ENCODE measurements at places on chromosomes 4 and X. TPM values are rescaled to one million over a fixed set of nuclear protein-coding genes. Genes with fewer than 3 reads are reported as not detected.
A peak's percentile ranks its signal among the peaks of the same experiment; 100 is the strongest.

The TMSB15C gene
- 1.2 TPM for total RNA-seq

The ADAM29 gene
- 0.64 TPM for total RNA-seq

The PALLD gene
- 252 TPM for total RNA-seq

The PSAPL1 gene
- 0.05 TPM for total RNA-seq

The PAGE5 gene
- total RNA-seq = 11.1 TPM

The TLR6 gene
- 1.0 TPM for total RNA-seq

The TRPC3 gene
- 1.5 TPM for total RNA-seq

The SPATA4 gene
- total RNA-seq = 0.68 TPM

The SPANXC gene
- not detected for total RNA-seq

The EMCN gene
- total RNA-seq = 15.3 TPM

The TNIP3 gene
- not detected for total RNA-seq

- no peak for DNase-seq
Observed at GRCh38 chrX:136635235-136635634, 12.7 kb upstream of the CD40LG start.

- DNase-seq = no peak
Observed at GRCh38 chr4:60116592-60116991, 1083.5 kb upstream of the ADGRL3 start.

DNA sequence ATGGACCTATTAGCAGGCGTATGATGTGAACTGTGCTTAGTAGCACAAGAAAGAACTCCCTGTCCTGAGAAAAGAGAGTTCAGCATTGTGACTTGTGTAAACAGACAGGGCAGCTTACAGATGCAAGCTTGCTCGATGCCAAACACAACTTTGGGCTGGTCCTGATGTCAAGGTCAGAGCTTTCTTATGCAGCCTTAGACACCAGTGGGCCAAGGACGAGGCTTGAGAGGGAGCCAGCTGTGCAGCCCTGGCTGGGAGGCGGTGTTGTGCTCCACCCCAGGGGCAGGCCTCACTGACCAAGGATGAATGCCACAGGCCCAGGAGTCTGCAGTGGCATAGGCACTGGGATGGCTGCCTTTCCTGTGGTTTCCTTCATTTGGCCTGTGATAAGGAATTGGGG is 35.4 kb downstream of the JADE1 start:
- peak; percentile 46 for DNase-seq

GRCh38 chr4:2044542-2045517 is 14.3 kb upstream of the NAT8L start:
- no peak for DNase-seq

GRCh38 chr4:158649111-158649680 is 22.5 kb downstream of the C4orf46 start:
- DNase-seq = no peak

DNA sequence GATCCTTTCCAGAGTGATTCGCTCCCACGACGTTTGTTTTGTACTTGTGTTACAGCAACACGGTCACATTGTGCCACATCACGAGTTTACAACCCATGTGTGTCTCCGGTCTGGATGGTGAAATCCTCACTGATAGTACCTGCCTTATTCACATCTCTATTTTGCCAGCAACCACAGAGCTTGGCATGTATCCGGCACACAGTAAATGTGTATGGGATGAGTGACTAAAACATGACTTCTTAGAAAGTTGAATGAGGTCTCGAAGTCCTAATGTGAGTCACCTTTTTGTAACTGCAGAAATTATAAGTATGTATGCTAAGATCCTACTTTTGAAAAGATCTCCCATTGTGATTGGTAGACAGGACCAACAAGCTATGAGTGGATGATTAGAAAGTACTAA is 7.5 kb downstream of the STOX2 start:
- no peak for DNase-seq

- DNase-seq = no peak
Observed at GRCh38 chrX:136619899-136620505, 28.0 kb upstream of the CD40LG start.

GRCh38 chrX:112738347-112739033 is 58.8 kb upstream of the LHFPL1 start:
- no peak for DNase-seq

GRCh38 chr4:89353514-89353913 is 45.9 kb upstream of the GPRIN3 start:
- DNase-seq = no peak

DNA sequence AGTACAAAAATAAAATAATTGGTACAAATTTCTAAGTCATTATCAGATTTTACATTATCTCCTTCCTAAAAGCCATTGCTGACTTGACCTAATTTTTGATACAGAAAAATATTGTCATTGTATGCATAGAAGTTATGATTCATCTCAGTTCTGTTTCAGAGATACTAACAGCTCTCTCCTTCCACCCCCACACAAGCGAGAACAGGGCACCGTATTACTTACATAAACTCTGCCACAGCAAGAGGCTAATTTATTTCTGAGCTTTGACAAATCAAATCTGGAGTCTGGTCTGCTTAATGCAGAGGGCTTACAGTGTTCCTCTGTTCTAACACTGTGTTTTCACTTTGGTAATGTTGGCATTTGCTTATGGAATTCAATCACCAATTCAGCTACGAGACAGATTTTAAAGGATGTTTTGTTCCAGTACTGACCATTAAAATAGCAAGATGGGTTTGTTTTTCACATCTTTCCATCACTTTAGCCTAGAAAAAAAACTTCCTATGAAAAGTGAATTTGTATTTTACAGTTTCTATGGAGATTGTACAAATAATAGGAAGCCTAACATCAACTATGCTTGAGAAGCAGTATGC is 181.8 kb downstream of the USP46 start:
- DNase-seq = no peak

DNA sequence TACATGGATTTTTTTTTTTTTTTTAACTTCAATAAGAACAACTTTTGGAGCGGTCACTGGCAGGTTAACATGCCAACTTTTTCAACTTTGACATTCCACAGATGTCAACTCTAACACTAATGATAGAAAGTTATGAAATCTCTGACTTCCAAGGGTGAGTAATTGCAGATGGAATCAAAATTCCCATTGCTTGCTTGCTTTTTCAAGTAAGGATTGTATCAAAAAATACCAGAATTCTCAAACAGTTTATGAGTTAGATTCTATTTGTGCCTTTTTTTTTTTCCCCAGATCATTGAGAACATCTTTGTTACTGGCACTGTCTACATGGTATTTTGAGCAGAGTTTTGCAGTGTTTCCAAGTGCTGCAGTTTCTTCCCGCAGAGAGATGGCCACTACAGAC is 50.3 kb upstream of the OTUD4 start:
- no peak for DNase-seq

DNA sequence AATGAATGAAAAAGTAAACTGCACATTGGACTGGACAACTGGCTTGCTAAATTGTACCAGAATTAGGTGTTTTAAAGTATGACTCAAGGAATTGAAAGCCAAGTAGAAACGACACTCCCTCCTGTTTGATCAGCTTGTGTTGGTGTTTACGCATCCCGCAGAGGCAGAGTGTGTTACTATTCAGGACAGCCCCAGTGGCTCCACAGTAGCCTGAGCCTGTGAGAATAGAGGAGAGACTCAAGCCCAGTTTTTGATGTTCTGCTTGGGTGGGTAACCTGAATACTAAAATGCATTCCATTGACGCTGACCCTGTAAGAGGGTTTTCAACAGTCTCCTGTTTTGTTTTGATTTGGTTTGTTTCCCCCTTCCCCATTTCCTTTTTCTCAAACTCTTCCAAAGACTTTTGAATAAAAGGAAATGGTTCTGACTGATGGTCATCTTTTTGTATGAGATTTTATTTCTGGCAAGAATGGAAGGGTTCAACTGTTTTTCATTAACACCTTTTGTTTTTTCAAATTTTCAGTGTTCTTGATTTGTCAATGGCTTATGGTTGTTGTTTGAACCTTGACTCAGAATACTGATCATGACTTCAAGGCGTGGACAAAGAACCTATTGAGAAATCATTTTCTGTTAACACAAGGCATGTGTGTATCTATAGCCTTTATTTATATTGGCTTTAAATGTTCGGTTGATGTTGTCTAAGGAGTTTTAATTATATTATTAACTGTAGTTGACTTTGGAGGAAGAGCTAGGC is 10.2 kb downstream of the ADGRL3 start:
- no peak for DNase-seq

DNA sequence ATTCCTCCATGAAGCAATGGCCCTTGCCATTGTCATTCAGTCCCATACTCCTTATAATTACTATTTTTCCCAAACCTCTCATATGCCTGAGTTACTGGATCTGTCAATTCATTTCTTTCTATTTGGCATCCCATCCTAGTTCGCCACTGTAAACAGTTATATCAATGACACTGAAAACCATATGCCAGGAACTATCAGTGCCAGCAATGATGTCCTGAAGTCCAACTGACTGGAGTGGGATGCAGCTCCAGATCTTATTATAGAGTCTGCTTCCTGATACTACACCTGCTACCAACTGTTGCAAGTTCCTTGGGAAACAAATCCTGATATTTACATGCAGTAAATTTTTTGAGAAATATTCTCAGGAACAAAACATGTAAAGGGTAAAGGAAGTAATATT is 27.0 kb upstream of the BANK1 start:
- no peak for DNase-seq

DNA sequence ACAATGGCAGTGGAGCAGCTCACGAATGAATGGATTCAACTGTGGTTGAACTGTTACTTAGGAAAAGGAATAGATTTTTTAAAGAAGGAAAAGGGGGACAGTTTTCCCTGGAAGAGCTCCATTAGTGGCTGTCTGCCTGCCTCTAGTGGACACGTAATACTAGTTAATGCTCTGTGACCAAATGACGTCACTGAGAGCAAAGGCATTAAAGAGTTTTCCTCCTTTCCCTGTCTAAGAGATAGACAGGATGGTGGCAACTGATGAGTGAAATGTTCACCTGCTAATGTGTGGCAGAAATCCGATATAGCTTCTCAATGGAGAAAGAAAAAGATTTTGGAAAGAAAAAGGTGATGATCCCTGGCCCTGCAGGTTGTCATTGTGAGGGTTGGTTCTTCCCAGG is 52.3 kb upstream of the SCML1 start:
- no peak for DNase-seq

DNA sequence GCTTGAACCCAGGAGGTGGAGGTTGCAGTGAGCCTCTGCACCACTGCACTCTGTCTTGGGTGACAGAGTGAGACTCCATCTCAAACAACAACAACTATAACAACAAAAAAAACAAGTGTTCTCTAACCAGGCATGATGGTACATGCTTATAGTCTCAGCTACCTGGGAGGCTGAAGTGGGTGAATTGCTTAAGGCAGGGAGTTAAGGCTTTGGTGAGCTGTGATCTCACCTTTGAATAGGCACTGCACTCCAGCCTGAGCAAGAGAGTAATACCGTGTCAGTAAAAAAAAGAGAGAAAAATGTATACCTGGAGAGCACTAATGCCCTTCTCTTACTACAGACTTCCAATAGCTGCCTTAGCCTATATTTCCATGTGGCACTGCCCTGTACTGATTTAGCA is 18.9 kb upstream of the USP9X start:
- DNase-seq = no peak

DNA sequence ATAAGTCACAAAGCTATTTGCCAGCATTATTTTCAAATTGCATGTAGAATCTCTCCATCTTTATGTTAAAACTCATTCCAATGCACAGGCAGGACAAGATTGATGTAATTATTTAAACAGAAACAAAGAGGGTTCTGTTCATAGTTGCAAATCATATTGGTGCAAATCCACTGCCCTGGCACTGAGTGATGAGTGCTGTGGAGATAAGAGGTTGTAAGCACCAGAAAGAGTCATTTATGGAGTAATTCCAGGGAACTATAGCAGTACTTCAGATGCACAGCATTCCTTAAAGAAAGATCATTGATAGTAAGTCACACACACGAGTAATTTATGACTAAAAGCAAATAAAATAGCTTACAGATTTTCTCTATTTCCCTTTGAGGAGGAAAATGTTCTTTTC is 337.7 kb upstream of the CTSO start:
- no peak for DNase-seq

GRCh38 chr4:94714365-94715160 is 43.2 kb upstream of the BMPR1B start:
- DNase-seq = no peak

DNA sequence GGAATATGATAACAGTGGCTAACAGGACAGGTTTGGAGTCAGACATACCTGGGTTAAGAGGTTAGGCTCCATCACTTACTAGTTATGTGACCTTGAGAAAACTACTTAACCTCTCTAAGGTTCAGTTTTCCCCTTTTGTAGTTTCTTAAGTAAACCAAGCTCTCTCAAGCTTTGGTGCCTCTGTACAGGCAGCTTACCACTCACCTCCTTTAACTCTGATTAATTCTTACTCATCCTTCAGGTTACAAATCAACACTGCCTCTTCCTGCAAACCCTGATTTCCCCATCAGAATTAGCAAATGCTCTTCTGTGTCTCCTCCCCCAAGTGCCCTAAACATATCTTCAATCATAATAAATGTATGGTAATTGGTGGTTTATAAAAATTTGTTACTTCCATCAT is 3.5 kb upstream of the SERTM2 start:
- no peak for DNase-seq

Measured in prostate gland (tissue), 2 donors.